ENCODE measurements at places on chromosomes 12 and 14.

GRCh38 chr14:99717682-99718013 is 33.5 kb downstream of the CYP46A1 start:
- no peak for DNase-seq

DNA sequence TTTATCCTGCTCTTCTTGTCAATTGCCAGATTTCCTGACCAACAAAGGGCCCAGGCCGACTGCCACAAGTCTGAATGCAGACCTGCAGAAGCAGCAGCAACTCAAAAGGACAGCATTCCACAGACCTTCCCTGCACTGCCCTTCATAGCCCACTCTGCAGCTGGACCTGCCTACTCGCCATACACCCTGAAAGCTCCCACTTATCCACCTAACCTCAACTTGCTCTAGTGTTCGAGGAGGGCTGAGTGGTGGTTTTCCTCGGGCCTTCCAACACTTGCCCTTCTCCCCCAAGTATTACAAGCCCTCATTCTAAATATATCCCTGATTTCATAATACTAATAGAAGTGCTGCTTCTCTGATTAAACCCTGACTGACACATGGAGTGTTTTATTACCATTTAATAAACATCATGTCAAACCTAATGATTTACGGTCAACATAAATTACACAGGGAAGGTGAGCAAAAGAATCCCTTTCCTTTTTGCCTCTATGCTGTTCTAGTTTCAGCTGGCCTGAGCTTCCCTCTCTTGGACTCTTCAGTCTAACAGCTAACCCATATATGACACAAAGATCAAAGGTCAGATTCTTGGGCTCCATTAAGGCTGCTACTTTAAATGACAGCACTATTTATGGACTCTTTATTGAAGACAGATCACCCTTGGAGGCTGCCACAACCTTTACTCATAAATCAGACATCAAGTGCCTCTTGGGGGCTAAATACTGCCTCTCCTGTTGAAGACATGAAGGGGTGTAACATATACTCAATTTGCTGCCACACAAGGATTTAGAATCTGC is 1546.9 kb upstream of the TMEM132C start:
- DNase-seq: no peak

DNA sequence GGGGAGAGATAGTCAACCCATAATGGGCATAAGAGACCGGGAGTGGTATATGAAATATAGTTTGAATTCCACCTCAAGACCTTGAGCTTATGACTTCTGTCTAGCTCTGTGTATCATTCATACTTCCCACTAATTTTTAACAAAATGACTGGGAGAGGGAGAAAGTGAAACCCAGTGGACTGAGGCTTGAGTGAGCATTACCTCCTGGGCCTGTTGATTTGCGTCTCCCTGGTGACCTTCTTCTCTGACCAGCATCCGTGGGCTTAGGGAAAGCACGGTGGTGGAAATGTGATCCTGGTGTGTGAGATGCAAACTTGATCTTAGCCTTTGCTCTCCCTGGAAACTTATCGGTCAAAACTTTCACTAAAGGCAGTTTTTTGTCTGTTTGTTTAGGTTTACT is 207.9 kb upstream of the BCL2L14 start:
- DNase-seq: no peak

DNA sequence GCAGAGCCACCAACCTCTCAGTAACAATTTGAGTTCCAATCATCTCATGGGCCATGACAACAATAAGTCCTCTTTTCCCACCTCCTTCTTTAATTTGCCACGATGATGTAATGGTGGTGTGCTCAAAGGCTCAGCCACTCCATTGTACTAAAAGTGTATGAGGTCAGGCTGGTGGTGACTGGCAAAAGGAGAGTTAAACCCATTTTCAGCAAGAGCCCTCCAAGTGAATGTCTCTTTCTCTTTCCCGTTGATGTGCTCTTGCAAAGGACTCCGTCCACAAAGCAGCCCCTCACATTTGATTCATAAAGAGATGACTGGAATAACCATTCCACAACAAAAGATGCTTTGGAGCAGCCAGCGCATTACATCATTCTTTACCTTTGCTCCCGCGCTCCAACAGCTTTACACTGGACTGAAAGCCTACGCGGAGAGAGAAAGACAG is 41.6 kb downstream of the DUSP16 start:
- peak; percentile 61 for DNase-seq

DNA sequence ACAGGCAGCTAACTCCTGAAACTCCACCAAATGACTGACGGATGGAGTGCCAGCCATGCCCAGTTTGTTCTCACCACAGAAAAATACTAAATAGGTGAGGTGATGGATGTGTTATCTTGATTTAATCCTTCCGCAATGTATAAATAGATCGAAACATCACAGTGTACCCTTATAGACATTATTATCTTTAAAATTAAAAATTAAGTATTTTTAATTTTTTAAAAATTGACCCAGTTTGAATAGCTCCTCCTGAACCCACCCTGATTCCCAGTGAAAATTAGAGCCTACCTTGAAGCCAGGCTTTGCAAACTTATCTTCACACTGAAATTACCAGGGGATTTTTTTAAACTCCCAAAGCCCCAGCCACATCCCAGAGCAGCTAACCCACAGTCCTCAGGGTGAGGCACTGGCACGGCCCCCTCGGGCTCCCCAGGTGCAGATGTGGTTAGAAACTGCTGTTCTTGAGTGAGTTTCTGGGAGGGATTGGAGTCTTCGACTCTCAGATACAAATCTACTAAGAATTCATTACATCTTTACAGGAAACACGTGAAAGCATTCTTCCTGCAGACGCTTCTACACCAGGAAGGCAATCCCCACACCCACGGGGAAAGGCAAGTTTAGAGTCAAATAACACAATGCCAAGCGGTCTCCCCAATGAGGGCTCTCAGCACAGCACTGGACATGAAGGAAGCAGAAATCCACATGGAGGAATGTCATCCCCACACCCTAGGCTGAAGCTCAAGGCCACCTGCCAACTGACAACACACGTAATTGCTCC is 126.4 kb downstream of the RIMBP2 start:
- DNase-seq: no peak

GRCh38 chr12:116432314-116432750 is 126.8 kb upstream of the MAP1LC3B2 start:
- no peak for DNase-seq

DNA sequence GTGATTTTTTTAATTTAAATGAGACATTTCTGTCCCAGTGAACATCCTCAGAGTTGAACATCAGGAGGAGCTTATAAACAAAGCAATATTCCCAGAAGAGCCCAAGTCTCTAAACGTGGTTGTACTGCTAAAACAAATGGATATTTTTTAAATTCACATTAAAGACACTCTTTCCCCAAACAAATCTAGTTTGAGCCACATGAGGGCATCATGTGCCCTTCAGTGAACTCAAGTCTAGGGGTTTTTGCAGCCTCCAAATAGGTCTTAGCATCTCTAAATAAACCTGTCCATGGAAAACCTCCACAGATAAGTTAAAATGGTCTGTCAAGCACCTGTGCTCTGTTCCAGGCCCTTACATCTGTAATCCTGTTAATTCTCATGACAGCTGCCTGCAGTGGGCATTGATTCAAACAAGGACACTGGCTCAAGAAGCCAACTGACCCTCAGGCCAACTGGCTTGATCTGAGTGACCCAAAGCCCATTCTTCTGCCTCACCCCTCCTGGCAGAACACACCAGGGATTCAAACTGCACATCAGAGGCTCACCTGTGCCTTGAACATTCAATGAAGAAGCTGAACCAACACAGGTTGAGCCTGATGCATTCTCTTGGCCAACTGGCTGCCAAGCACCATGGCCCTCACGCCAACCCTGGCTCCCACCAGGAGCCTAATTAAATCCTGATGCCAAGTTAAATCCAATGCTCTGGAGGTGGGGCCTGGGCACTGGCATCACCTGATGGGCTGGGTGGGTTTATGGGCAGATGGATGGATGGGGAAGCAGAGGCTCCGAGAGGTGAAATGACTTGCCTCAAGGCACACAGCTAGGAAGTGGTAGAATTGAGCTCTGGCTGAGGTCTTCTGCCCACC is 8.6 kb downstream of the ISCU start:
- DNase-seq: peak; percentile 43

DNA sequence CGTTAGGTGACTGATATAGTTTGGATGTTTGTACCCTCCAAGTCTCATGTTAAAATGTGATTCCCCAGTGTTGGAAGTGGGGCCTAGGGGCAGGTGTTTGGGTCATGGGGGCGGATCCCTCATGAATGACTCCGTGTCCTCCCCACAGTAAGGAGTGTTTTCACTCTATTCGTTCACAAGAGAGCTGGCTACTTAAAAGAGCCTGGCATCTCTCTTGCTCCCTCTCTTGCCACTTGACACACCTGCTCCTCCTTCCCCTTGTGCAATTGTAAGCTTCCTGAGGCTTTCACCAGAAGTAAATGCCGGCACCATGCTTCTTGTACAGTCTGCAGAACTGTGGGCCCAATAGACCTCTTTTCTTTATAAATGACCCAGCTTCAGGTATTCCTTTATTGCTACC is 2.6 kb downstream of the IFI27L2 start:
- DNase-seq: no peak

DNA sequence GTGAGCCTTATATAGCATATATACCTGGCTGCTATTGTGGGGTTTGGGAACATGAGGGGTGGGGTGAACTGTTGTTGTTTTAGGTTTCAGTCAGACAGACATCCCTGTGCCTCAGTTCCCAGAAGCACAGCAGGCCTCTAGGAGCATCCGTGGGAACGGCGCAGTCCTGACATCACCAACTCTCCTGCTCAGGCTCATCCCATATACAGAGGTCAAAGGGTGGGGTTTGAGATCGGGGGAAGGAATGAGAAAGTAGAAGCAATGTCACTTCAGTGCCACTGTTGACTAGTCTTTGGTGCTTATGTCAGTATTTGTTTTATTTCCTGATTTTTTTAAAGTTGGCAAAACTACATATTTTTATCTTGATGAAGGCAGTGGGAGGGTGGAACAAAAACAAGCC is 43.1 kb upstream of the A2ML1 start:
- DNase-seq: no peak

DNA sequence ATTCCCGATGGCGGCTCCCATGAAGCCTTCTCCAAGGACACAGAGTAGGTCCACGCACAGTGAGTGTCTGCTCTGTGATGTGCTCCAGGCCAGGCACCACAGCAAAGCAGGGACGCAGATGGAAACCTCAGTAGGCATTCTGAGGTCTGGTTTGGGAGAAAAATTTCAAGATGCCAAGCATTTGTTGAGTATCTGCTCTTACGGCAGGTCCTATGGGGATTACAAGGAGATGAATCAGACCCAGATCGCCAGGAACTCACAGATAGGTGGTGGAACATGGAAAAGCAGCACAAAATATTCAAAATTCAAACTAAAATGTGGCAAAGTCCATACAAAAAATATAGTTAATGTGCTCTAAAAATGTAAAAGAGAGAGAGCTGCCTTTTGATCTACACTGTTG is 684.9 kb upstream of the TMEM132C start:
- DNase-seq: no peak

DNA sequence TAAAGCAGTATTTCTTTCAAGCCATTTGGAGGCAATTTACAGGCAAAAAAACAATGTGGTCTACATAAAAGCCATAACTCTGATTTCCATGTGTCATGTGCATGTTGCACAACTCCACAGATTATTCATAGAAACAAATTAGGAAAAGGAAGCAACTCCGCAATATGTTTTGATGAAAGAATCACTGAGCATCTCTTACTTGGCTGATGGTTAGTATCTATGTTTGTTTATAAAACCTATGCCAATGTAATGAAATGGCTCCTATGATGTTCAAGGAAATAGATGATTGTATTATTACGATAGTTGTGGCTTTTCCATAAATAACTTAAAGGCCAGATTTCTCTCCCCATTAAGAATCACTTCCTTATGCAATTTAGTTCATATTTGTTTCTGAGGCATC is 373.7 kb downstream of the CCDC91 start:
- no peak for DNase-seq

GRCh38 chr12:120406069-120406468 is 31.8 kb upstream of the COX6A1 start:
- DNase-seq: no peak

DNA sequence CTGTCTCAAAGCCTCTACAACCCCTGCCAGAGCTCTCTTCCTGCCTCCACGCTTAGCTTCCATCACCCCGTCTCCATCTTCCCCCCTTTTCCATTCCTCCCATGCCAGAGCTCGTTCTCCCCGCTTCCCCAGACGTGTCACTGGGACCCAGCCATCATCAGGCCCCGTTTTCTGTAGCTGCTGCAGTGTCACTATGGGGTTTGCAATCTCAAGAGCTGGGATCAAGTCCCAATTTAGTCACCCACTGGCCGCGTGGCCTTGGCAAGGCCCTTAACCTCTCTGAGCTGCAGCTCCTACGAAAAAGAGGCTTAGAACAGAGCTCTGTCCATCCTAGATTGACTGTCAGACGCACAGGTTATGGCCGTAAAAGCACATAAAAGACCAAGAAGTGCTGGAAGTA is 901 bp upstream of the FAIM2 start:
- no peak for DNase-seq

- no peak for DNase-seq
Observed at GRCh38 chr12:124148481-124149273, 146.2 kb upstream of the RFLNA start.

- DNase-seq: peak; percentile 45
Observed at GRCh38 chr12:122834104-122834920, 945 bp upstream of the HIP1R start.

GRCh38 chr14:36723530-36723929 is 61.9 kb downstream of the PAX9 start:
- no peak for DNase-seq

DNA sequence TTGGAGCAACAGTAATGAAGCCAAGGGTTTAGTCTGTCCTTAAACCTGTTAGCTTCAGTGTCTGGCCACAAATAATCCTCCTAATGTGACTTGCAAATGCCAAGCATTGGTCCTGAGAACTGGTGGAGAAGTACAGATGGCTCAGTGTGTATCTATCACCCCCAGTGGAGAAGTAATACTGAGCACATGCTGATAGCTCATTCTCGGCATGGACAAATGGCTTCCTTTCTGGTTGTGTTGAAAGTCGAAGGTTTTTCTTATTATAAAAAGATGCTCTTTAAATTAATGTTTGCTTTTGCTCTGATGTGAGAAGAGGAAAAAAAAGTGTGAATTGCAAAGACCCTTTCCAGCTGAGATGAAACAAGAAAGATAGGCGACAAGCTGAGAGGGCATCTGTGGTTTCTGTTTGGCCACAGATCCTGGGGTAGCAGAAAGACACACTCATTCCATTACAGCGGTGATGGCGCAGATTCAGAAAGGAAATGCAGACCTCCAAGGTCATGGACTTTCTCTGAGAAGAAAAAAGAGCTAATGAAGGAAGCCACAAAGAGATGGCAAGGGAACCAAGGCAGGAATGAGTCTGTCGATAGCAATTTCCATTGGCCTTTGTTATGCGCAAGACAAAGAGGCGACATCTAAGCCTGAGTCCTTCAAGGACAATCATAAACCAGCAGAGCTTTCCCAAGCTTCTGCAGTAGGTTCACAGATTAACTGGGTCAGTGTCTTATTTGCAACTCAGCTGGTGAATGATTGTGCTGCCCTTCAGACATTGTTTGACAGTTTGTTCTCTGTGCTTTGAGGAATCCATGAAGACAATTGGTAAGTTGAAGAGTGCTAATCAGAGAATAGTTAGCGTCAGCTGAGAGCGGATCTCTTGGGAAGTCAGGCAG is 155.5 kb upstream of the RGS6 start:
- DNase-seq: peak; percentile 93

DNA sequence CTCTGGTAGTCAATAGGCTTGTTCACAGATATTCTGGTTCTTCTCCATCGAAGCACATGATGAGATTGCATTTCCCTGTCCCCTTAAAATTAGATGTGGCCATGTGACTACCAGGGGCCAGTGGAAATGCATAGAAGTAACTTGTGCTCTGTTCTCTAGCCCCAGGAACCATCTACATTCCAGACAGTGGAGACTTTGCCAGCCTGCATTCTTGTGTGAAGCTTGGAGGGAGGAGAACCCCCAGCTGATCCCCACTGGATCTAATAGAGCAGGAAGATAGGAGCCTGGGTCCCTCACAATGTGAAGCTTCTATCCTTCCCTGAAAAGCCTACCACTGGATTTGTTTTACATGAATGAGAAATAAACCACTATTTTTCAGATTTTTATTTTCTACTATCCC is 130.1 kb downstream of the KITLG start:
- DNase-seq: no peak
